ENCODE measurements at places on chromosomes 4 and X.
A peak's percentile ranks its signal among the peaks of the same experiment; 100 is the strongest.

DNA sequence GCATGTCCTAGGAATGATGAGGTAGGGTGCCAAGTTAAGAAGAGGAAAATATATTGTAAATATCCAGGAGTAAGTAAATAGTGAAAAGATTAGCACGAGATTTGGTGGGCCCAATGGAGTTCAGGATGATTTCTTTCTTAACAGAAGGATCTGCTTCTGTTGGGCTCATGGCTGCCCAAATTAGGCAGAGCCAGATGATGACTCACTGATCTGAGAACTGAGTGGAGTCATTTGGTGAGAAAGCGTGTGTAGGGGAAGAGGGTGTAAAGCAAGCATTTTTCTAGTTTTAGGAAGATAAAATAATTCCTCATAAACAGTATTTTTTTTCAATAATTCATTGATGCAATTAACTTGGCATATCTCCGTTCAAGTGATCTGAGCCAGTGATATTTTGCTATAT lies 1.6 kb downstream of the TBX22 start:
- no peak for DNase-seq

DNA sequence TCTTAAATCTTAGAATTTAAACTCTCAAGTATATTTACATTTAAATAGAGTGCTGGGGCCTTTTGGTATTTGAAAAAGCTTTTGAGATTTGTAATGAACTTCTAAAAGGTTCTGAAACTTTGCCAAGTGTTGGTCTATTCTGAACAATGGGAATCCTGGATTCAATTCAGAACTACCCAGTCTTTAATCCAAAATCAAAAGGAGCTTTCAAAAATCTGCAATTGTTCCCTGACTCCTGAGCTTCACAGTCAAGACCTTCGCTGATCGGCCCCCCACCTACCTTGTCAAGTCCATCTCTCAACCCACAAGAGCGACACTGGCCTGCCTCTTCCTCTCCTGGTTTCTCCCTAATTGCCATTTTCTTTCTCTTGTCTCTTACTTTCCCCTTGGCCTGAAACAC lies 666.1 kb upstream of the BOD1L1 start:
- DNase-seq: no peak

- DNase-seq: no peak
Measured at GRCh38 chr4:105433421-105433820, 40.4 kb downstream of the PPA2 start.

DNA sequence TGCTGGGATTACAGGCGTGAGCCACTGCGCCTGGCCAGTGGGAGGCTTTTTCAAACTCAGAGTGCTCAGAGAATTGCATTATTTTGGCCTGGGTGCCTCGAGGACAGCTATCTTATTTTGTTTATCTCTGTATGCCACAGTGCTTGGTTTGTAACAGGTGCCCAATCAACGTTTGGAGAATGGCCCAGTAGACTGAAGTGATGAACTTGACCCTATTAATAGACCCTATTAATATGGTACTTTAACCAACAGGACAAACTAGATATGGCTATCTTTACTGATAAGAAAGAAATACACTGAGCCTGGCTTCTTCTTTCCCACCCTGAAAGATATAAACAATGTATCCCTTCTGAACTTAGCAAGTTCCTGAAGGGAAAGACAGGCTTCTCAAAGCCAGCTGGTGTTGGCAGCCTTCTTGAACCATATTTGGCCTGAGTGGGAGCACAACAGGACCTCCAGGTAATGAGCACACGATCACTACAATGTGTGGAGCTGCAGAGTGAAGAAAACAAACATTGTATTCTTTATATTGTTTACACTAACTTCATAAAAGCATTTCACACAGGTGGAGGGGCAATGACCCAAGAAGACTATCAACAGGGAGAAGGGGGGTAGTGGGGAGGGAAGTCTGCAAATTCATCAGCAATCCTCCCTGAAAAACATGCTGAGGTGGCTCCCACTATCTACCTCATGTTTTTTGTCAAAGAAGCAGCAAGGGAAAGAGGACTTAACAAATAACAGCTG lies 41.7 kb downstream of the PRPS1 start:
- DNase-seq: no peak

DNA sequence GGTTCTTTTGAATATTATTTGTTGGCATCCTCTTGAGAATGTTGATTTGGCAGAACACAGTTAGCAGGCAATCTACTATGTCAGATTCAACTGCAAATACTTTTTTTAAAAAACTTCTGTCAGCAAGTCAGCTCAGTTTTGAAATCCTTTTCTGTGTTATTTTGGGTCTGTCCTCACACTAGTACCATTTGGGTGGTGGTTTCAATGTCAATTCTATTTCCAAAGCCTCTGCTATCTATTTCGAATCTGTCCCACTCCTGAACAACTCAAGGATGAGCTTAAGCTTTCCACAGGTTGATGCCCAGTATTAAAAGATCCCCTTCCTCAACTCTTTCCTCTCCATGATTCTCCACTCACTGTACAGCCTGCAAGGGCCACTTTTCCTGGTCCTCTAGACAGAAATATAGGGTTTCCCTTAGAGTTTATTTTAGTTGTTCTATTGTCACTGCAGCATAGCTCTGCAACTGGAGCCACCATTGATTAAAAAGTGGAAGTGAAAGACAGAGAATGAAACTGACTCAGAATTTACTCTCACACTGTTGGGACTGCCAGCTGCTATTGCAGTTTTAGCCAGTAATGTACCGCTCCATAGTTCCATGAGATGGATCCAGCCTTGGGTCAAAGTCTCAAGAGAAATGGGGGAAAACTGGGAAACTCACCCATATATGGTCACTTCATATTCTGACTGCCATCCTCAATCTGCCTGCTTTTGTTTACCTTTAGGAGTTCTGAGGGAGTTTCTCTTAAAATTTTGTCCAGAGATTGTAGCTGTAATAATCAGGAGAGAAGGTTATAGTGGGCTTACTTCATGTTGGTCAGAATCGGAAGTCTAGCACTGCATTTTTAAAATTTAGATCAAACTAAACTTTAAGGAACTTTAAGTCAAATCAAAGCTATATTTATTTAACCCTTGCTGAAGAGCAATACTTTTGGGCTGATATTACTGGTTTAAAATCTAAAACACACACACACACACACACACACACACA lies 14.6 kb downstream of the HDX start:
- peak; percentile 51 for DNase-seq
